ENCODE measurements at places on chromosomes 16 and 17. TPM values are rescaled to one million over a fixed set of nuclear protein-coding genes. Genes with fewer than 3 reads are reported as not detected.

GRCh38 chr16:79213214-79213613 is 387.3 kb downstream of the MAF start:
- no peak overlapping the region for H3K27ac ChIP-seq
- H3K36me3 ChIP-seq, result no peaks in the 10 kb centered on the region
- no peaks in the 10 kb centered on the region for H3K4me1 ChIP-seq
- DNase-seq, result no peak
- no peaks in the 10 kb centered on the region for H3K27me3 ChIP-seq

DNA sequence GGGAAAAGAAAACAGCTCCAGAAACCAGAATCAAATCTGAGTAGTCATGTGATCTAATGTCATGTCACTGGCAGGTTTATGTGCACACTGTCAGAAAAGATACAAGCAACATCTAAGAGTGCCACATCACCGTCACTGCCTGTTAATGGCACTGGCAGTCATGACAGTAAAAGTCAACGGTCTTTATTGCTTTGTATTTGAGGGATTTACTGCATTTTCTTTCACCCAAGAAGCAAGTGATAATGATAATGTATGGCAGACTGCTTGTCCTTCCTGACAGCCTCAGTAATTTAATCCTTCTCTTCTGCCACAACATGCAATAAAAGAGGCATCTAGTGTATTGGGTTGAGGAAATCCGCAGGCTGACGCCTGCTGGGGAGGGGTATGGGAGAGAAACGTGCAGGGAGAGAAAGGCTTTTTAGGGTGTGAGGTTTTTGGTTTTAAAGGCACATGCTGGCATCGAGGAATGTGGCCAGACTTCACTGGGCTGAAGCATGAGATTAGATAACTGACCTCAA is 92.4 kb downstream of the RPGRIP1L start:
- DNase-seq, result no peak
- no peak overlapping the region for H3K27ac ChIP-seq
- H3K4me3 ChIP-seq, result no peak overlapping the region
- no peaks in the 10 kb centered on the region for H3K4me1 ChIP-seq
- H3K27me3 ChIP-seq, result no peaks in the 10 kb centered on the region
- H3K36me3 ChIP-seq, result no peaks in the 10 kb centered on the region

SBK1 gene
- 0.12 TPM for total RNA-seq

KRT31 gene
- not detected for total RNA-seq

Measured in right lobe of liver (tissue), 6 donors.